ENCODE measurements at places on chromosomes 13 and 19.

- no peak for DNase-seq
Observed at GRCh38 chr19:50878851-50879250, 5.6 kb downstream of the KLK2 start.

DNA sequence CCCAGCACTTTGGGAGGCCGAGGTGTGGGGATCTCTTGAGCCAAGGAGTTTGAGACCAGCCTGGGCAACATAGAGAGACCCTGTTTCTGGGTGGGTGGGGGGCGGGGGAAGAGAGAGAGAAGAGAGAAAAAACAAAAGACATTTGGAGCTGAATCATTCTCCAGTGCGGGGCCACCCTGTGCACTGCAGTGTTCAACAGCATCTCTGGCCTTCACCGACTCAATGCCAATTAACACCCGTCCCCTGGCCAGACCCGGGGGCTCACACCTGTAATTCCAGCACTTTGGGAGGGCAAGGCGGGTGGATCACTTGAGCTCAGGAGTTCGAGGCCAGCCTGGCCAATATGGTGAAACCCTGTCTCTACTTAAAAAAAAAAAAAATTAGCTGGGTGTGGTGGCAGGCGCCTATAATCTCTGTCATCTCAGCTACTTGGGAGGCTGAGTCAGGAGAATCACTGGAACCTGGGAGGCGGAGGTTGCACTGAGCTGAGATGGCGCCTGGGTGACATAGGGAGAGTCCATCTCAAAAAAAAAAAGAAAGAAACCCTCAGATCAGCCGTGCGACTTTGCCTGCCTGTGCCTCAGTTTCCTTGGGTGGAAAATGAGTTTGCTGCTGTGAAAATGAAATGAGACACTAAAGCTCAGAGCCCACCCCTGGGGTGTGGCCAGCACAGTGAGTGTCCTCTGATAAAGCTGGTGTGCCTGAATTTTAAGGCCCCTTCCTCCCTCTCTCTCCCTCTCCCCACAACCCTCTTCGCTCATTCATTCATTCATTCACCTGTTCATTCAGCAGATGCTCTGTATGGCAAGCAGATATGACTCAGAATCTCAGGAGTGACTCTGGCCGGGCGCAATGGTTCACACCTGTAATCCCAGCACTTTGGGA, 6.4 kb downstream of the KLF2 start:
- no peak for DNase-seq

- DNase-seq, result no peak
Observed at GRCh38 chr13:109026266-109026665, 396.9 kb downstream of the MYO16 start.

DNA sequence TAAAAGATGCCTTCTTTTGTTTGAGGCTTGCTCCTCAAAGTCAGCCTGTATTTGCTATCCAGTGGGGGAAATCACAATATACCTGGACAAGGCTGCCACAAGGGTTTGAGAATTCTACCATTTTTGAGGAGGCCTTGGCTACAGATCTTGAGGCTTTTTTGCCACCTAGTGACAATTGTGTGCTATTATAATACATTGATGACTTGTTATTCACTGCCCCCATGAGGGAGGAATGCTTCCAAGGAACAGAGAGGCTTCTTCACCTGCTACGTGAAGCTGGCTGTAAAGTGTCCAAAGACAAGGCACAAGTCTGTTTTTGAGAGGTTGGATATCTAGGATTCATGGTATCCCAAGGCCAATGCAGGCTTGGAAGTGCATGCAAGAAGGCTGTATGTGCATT, 72.5 kb downstream of the ZNF708 start:
- DNase-seq, result no peak

DNA sequence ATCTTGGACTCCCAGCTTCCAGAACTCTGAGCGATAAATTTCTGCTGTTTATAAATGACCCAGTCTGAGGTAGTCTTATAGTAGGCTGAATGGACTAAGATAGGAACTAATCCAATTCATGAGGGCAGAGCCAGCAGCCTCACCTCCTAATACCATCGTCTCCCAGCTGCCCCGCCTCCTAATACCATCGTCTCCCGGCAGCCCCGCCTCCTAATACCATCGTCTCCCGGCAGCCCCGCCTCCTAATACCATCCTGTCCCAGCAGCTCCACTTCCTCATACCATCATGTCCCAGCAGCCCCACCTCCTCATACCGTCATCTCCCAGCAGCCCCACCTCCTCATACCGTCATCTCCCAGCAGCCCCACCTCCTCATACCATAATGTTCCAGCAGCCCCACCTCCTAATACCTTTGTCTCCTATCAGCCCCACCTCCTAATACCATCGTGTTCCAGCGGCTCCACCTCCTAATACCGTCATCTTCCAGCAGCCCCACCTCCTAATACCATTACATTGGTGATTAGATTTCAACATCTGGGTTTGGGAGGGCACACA, 2.4 kb upstream of the ARGLU1 start:
- peak; percentile 48 for DNase-seq

GRCh38 chr13:34458756-34459715, 483.0 kb upstream of the NBEA start:
- no peak for DNase-seq

- no peak for DNase-seq
Observed at GRCh38 chr13:76131551-76131950, 495.4 kb downstream of the LMO7 start.

GRCh38 chr19:55082020-55082851, 6.6 kb downstream of the EPS8L1 start:
- DNase-seq, result no peak

DNA sequence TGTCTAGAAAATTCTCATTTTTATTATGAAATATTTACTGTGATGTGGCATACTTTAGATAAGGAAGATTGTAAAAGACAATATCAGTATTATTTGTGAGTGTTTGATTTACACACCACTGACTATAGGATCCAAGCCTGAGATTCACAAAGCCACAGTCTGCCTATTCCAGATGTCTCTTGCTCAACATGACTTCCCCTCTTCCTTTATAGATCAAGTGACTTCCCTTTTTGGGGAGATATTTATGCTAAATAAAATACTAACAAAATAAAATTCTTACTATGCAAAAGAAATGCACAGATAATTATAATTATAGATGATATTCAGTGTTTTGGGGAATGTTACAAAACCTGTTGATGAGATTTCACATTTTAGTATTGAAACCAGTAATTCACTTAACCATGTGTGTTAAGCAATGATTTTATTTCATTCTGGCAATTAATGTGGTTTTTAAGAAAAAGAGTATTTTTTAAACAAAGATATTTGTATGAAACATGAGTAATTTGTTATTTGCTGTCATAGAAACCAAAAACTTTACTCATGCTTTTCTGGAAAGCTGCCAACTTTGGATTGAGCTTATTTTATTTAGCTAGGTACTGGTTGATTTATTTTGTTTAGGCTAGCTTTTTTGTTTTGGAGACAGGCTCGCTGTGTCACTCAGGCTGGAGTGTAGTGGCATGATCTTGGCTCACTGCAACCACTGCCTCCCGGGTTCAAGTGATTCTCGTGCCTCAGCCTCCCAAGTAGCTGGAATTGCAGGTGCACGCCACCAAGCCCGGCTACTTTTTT, 13.7 kb upstream of the GPR183 start:
- no peak for DNase-seq

- no peak for DNase-seq
Observed at GRCh38 chr13:36493046-36493445, 60.8 kb downstream of the CCNA1 start.

DNA sequence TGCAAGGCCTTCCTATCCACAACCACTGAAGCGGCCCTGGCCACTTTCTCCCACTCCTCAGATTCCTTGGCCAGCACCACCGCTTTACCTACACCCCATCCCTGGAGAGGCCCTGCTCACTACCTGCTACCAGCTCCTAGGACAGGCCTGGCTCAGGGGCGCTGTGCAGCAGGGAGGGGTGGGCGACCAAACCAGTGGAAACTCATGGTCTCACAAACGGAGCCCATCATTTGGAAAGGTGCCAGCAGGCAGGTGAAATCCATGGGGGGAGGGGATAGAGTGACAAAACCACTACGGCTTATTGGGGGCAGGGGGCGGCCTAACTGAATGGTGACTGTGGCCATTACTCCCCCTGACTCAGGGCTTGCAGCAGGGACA, 27.6 kb downstream of the C19orf47 start:
- no peak for DNase-seq

DNA sequence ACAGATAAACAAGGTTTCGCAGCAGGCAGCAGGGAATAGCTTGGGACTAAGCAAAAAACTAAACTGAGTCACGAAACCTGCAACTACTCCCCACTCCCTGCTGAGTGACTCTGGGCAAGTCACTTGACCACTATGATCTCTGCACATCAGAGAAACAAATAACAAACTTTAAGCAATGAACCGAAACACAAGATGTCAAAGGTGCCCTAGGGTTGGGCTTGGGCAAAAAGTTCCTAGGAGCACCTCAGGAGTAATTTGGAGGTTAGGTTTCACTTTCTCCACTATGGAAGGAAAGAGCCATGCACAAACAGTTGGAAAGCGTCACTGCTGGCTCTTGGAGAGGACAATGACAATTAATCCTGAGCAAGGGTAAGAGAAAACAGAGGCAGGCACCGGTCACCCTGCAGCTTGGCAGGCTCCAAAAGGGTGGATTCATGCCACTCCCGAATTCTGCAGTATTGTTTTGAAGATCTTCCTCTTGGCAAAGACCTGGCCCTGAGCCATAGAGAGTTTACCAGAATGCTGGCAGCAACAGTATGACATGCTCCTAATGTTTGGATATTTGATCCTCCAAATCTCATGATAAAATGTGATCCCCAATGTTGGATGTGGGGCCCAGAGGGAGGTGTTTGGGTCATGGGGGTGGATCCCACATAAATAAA, 60.3 kb downstream of the CRYL1 start:
- DNase-seq, result no peak

- DNase-seq, result peak; percentile 63
Observed at GRCh38 chr19:6108721-6109633, 1.3 kb downstream of the RFX2 start.

DNA sequence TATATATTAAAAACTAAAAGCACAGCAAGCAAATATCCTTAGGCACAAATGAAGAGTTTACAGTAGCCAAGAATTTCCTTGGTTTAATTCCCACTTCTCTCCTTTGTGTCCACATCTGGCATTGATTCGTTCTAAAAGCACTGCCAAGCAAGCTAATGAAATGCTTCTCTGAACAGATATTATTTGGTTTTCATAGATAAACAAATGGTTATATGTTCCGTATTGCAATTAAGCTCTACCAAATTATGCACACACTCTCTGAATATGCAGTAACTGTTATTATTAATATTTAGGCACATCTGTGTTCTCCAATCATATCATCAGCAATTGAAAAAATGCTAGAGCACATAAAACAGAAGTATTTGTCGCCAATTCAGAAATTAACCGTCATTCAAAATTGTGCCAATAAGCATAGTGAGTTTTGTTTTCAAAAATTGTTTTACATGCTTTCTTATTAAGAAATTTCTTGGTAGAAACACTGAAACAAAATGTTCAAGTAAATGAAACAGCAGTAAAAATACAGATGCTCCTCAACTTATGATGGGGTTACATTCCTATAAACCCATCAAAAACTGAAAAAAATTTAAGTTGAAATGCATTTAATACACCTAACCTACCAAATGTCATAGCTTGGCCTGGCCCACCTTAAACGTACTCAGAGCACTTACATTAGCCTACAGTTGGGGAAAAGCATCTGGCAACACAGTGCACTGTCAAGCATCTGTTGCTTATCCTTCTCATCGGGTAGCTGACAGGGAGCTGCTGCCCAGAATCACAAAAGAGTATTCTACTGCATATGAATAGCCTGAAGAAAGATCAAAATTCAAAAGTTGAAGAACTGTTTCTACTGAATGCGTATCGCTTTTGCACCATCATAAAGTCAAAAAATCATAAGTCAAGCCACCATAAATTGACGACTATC, 2134.7 kb downstream of the PCDH9 start:
- DNase-seq, result no peak

GRCh38 chr13:47249266-47249665, 352.4 kb upstream of the HTR2A start:
- no peak for DNase-seq
